GM23338 (cell line): ENCODE measurements at places on chromosomes 1 and 21.
A peak's percentile ranks its signal among the peaks of the same experiment; 100 is the strongest.

DNA sequence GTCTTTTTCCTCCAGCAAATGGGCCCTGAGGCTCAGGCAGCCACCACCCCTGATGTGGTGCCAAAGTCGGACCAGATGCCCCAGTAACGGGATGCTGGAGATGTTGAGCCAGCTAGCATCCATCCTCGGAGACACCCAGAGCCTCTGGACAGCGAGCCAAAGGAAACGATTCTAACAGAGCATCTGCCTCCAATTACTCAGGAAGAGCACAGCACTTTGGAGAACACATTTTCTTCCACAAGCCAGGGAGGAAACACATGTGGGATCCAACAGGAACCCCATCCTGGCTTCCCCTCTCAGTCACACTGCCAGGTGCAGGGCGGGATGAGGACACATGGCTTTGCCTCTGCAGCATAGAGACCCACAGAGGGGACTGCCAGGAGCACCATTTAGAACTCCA, 44.9 kb downstream of the C1orf198 start:
- no peak for DNase-seq

DNA sequence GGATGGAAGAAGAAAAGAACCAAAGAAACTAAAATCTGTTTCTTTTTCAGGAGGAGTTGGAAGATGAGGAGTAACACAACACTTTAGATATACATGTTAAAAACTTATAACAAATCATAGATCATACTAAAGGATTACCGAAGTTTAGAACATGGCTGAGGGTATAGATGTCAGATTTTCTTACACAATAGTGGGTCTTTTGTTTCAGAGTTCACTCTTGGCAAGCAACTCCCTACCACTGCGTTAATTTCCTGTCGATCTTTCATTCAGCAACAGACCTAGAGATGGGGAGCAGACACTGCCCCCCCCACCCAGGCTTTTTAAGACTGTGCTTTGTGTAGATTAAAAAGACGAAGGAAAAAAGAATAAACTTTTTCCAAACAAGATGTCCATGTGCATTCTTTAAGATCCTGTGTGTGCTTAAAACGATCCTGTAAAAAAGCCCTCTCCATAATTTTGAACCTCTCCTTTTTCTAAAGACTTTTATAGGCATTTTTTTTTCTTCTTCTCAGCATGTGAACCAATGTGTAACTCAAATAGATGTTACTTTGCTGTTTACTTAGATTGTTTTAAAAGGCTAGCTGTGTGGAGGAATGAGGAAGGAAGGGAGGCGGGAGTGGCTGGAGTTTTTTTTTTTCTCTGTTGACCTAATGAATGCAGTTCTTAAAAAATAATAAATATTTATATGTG, 50.4 kb downstream of the NFIA start:
- no peak for DNase-seq

DNA sequence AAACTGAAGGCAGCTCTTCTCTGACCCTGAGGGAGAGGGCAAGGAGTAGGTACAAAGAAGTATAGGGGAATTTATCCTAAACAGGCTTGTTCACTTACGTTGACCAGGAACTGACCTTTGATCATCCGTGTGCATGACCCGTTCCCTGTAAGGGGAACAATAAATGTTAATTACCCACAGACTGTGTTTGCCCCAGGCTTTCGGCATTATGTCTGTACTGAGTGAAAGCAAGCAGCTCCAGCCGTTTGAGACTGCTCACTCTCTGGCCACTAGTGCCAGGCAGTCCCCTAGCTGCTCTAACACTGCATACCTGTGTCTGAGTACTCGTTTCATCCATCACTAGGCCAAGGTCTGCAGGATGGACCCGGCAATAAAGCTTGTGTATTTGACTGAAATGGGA, 1365.3 kb downstream of the NCAM2 start:
- no peak for DNase-seq

DNA sequence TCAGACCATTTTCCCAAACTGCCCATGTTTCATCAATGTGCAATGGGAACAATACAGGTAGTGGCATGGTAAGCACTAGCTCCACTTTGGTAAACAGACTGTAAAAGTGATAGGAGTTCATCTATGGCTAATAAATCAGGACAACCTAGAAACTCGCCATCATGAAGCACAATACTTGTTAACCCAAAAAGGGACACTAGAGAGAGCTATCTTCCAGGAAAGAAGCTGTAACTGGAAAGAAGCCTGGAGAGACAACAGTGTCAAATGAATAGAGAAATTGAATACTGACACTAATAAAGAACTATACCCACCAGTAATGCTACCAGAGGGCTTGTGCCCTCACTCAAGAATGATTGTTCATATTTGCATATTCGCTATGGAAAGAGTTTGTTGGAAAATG, 164.7 kb upstream of the RGS18 start:
- DNase-seq: peak; percentile 59

DNA sequence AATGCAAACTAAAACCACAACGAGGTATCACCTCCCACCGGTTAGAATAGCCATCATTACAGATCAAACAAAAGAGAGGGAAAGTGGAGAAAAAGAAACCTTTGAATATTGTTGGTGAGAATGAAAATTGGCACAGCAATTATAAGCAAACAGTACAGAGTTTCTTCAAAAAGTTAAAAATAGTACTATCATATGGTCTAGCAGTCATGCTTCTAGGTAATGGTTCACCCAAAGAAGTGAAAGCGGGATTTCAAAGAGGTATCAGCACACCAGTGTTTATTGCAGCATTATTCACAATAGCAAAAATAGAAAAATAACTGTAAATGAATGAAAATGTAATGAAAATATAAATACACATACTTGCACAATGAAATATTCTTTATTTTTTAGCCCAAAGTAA, 8.2 kb downstream of the OR2T10 start:
- no peak for DNase-seq

- DNase-seq: no peak
Observed at GRCh38 chr1:159946242-159947187, 1.1 kb upstream of the IGSF9 start.

GRCh38 chr1:208775841-208776240, 531.7 kb upstream of the PLXNA2 start:
- no peak for DNase-seq

DNA sequence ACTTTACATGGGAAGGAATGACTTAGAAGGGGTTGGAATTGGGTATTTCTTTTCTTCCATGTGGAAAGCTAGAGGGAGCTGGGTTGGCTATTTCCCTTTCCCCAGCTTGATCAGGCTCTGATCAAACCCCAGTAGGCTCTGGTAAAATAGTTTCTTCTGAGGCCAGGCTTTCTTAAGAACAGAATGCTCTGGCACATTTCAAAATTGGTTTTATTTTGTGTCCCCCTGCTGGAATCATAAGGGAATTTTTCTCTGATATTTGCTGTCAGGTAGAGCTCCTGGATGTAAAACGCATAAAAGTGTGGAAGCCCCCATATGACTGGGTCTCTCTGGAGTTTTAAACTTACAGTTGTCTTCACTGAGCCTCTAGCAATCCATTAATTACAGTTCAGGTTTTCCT, 17.1 kb upstream of the APOBEC4 start:
- no peak for DNase-seq

- no peak for DNase-seq
Observed at GRCh38 chr1:63466181-63466580, 56.8 kb downstream of the ITGB3BP start.

GRCh38 chr1:60896701-60897363, 185.5 kb upstream of the NFIA start:
- no peak for DNase-seq

DNA sequence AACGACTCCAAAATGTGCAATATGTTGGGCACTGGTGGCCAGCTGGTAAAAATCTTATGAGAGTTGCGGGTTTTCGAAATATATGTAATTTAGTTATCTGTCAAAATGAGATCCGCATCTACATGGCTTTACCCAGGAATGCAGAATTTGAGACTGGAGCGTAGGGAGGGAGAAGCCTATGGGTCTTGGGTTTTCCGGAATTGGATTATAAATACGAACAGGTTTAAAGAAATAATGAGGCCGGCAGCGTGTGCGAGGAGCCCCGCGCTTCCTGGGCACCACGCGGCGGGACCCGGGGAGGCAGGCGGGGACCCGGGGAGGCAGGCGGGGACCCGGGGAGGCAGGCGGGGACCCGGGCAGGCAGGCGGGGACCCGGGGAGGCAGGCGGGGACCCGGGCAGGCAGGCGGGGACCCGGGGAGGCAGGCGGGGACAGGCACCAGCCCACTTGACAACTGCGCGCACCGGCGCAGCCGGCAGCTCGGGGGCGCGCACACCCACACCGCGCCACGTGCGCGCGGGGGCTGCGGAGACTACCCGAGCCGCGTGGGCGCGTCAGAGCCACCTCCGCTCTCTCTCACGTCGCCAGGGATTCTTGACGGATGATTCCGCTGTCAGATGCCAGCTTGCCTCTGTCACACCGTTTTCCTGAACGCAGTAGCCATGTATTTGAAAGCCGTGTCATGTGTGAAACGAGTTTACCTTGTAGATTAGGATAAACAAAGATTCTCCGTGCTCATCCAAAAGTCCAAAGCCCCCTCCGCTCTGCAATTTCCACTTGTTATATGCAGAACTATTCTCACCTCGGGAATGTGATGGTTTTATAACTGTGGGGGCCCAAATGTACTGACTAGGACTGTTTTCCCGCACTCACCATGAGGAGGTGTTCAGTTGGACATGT, 54.3 kb upstream of the HNRNPU start:
- peak; percentile 34 for DNase-seq

DNA sequence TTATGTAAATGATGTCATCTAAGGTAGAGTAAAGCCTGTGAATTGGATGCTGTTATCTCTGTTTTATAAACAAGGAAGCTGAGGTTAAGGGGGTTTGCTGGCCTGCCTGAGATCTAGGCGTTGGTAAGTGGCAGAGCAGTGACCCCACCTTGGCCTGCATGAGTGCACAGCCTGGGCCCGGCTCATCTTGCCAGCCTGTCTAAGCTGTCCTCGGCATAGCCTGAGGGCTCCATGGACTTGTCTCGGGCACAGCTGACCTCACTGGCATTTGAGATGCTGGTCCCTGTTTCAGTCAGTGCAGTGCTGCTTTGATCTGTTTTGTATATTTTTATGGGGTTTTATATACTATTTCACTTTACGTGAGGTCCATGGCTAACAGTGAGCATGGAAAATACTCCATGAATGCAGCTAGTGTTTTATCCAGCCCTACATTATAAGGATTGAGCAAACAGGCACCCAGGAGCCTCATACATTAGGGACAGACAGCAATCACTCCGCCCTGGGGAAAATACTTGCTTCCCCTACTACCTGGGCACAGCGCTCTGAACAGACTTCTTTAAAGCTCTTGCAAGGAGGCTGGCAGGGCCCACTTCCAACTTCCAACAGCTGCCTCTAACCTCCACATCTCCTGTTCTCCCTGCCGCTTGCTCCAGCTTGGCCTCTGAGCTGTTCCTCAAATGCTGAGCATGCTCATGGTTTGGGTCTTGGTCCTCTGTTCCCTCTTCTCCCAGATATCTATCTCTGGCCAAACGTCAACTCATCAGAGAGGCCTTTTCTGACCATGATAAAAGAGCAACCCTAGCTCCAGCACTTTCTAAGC, 150.6 kb upstream of the HMGB4 start:
- no peak for DNase-seq

- DNase-seq: no peak
Observed at GRCh38 chr1:58067082-58067481, 479.4 kb downstream of the OMA1 start.

DNA sequence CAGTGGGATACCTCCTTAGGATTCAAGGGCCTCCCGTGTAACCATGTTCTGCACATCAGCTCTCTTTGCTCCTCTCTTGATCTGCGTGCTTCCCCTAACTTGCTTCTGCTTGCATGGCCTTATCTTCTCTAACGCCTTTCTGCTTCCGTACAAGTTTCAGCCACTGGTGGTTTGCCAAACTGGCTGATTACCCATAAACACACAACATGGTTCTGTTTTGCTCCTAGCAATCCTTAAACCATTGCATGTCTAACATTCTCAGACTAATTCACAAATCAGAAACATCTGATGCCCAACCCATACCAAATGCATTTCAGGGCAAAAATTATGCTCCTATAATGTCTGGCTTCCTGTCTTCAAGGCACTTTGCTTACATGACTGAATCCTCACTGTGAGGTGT, 166.4 kb downstream of the PBX1 start:
- no peak for DNase-seq

DNA sequence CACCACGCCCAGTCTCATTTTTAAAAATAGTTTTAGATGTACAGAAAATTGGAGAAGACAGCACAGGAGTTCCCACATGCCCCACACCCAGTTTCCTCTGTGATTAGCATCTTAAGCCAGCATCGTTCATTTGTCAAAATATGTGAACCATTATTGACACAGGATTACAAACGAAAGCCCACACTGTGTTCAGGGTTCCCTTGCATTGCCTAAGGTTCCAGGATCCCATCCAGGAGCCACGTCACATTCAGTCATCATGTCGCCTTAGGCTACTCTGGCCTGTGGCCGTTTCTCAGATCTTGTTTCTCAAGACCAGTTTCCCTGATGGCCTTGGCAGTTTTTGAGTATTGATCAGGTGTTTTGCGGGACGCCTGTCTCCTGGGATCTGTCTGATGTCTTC, 34.7 kb upstream of the TNFRSF1B start:
- no peak for DNase-seq

GRCh38 chr1:228737601-228738041, 2.3 kb downstream of the RHOU start:
- DNase-seq: no peak

GRCh38 chr21:42698733-42699132, 45.3 kb downstream of the PDE9A start:
- DNase-seq: no peak

DNA sequence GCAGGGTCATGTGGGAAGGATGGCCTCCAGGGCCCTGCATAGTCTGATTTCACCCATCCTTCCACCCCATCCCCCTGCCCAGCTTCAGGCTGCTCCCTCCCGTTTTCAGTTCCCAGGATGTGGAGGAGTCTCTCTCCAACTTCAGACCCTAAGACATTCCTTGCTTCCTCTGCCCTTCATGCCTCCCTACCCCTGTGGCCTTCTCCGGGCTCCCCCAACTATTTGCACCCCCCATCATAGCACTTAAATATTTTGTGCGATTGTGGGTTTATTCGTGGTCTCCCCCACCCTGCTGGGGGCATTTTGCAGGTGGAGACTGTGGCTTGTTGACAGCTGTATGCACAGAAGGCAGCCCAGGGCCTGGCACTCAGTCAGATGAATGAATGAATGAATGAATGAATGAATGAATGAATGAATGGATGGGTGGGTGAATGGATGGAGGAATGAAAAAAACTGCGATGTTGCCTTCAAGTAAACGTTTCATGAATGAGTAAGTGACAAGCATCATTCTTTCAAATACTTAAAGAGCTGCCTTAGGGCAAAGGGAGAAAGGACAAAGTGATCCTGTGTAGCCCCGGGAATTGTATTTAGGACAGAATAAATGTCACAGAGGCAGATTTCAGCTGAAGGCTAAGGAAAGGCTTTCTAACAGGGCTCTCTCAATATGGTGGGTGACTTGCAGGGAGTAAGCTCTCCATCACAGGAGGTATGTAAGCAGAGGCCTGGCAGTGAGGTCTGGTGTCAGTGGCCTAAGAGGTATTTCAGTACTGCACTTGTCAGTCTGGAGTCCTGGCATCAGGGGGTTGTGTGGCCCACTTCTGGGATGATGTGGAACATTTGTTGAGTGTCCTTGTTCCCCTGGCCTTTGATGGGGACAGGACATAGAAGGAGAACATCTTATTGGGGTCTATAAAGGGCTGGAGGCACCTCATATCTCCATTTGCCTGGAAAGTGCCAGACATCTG, 156.4 kb downstream of the PTPRU start:
- no peak for DNase-seq
